T-helper 2 cell treated with Interferon-gamma antibody and Interleukin-4, amounts not matched to agents 5 μg/mL and 100 μg/mL, for 36 hours (primary cell): ENCODE measurements at places on chromosomes 5 and 9.

- DNase-seq = no peak
These were observed 48.8 kb downstream of the TRPM3 start for GRCh38 chr9:71072587-71072986.

DNA sequence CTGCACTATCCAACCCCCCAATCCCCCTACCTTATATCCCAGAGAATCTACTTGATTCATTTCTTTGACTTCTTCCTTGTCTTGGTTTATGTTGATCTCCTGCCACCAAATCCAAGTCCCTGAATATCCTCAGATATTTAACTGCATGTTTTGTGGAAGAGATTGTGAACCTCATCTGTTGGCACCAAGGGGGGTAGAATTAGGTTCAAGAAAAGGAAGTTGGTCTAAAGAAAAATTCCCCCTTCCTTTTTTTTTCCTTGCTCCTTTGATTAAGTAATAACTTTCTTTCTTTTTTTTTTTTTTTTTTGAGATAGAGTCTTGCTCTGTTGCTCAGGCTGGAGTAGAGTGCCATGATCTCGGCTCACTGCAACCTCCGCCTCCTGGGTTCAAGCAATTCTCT is 526 bp upstream of the CD14 start:
- no peak for DNase-seq

DNA sequence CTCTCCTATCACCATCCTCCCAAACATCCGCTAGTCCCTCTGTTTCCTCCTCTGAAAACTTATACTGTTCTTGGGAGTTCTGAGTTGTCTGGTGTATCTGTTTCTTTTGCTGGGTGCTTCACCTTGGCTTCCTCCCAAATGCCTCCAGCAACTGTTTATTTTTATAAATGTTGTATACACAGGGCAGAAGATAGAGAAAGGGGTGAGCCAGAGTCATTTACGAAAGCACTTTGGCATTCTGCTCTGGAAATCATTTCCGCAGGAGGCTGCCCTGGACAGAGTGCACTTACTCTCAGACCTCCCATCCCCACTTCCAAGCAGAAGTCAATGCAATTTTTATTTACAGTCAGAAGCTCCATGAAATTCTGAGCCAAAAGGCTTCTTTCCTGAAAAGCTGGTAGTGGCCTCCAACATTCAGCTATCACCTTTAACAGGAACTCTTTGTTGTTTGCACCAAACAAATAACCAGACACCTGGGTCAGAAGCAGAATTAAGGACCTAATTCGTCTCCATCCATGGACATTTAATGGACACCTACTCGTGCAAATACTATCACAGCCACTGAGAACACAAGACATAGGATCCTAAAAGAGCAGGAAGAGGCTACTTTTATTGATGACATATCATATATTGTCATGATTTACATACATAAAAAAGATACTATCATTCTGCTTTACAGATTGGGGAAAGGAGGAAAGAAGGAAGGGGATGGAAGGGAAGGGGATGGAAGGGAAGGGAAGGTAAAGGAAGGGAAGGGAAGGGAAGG is 229.5 kb upstream of the PAPPA start:
- no peak for DNase-seq

- DNase-seq = peak; percentile 49
These were observed 441.5 kb downstream of the ENC1 start for GRCh38 chr5:74199005-74199404.

- DNase-seq = no peak
These were observed 668 bp downstream of the ETF1 start for GRCh38 chr5:138542180-138542955.

DNA sequence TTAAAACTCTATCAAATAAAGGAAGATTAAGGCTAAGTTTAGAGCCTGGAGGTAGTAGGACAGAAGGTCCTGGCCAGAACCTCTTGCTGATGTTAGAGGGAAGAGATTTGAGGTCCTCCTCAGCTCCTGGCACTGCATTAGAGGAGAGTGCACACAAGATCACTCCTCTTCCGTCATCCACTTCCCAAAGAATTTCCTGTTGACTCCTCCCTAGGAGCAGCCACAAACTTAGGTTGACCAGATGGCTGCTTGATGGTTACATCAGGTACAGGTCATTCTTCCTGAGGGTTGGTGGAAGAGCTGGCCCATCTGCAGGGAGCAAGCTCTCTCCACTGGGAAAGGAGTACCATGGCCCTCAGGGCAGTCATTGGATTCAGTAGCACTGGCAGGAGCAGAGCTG is 93.9 kb upstream of the IL33 start:
- no peak for DNase-seq

- peak; percentile 35 for DNase-seq
These were observed 373.6 kb downstream of the ADGRV1 start for GRCh38 chr5:90932052-90932699.

GRCh38 chr9:135165756-135166519 is 78.5 kb downstream of the OLFM1 start:
- no peak for DNase-seq
